Neural progenitor cell (in vitro differentiated cells): ENCODE measurements at places on chromosomes 11 and 22. TPM values are rescaled to one million over a fixed set of nuclear protein-coding genes. Genes with fewer than 3 reads are reported as not detected.

- H3K27ac ChIP-seq = no peak overlapping the region
- H3K4me3 ChIP-seq = no peak overlapping the region
- H3K4me1 ChIP-seq = peaks cover 30% of the 10 kb centered on the region
- H3K27me3 ChIP-seq = no peaks in the 10 kb centered on the region
- DNase-seq = no peak
Measured at GRCh38 chr22:29143941-29144785, 61.5 kb upstream of the EMID1 start.

DNA sequence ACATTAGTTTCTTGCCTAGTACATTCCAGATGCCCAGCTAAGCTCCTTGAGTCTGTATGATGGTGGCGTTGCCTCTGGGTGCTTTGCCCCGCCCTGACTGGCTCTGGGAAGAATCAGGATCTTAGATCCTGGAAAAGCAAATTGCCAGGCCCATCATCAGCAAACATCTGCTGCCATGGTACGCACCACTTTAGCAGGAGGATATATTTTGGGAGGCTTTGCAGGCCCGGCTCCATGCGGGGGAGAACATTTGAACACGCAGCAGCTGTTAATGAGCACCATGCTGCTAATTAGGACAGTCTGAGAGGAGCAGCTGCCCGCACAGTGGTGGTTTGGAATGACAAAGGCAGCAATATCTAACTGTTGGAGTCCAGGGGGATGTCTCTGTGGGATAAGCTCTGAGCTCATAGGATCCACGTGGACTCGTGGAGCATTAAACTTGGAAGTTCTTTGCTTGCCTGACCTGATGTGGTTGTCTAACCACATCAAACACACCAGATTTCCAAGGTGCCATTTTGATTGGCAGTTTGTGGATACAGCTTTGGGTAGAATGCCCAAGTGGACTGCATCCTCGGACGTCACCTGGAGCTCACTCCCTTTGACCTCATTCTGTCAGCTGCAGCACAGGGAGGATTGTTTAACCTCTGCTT is 217.0 kb upstream of the ZBED5 start:
- peaks cover 6% of the 10 kb centered on the region for H3K4me1 ChIP-seq
- DNase-seq = no peak
- H3K27me3 ChIP-seq = no peaks in the 10 kb centered on the region
- no peak overlapping the region for H3K4me3 ChIP-seq

DNA sequence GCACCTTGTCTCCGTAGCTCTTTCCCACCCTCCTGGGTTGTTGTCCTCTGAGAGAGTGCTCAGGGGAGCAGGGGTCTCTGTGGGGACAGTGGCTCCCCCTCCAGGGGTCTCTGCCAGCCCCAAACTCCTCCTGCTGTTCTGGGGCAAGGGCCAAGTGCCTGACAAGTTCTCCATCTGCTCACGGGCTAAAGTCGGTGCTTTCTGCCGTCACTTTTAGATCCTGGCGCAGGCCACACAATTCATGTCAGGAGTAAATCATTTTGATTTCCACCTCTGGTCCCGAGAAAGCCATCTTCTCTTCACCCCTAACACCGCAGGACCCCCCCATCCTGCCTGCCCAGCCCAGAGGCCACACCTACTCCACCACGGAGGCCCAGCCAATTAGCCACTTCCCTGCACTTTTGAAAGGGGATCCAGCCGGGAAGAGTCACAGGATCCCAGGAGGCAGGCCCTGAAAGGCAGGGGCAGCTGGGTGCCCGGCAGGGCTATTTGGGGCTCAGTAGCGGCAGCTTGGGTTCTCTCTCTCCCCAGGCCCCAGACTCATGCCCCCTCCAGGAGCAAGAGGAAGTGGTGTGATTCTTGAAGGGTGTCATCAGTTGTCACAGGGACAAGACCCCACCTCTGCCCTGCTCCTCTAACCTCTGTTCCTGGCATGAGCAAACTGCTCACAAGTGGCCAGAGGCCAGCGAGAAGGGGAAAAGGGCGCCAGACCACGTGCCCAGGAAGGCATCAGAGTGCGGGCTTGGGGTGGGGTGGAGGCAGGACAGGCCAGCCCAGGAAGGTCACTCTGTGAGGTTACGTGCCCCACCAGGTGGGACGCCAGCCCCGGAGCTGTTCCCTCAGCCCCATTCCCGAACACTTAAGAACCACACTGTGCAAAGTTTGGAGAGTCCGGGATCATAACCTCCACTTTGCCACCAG is 1.3 kb downstream of the MACROD1 start:
- peak overlapping the region; percentile 60 for H3K4me3 ChIP-seq
- no peaks in the 10 kb centered on the region for H3K36me3 ChIP-seq
- H3K27me3 ChIP-seq = peaks cover 13% of the 10 kb centered on the region

GRCh38 chr22:44348971-44349560 is 36.3 kb upstream of the SHISAL1 start:
- DNase-seq = no peak
- H3K4me3 ChIP-seq = no peak overlapping the region
- H3K36me3 ChIP-seq = no peaks in the 10 kb centered on the region

DNA sequence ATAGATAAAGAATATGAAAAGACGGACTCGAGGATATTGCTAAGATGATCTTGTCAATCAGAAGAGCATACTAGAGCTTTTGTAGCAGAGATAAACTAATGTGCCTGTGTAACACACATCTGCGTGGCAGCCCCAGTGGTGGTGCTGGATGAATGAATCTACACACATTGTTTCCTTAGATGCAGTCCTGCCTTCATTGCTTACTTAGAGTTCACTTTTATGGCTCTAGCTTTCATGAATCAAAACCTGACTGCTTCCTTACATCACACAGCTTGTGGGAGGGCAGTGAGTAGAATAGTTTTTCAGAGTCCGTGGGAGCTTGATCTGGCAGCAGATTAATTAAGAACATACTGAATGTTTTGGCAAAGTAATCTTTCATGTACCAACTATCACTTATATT is 83.7 kb downstream of the EXT2 start:
- H3K27me3 ChIP-seq = no peaks in the 10 kb centered on the region
- DNase-seq = no peak
- H3K4me3 ChIP-seq = no peak overlapping the region
- H3K4me1 ChIP-seq = peaks cover 15% of the 10 kb centered on the region
- no peak overlapping the region for H3K27ac ChIP-seq

GRCh38 chr11:26777372-26777808 is 55.5 kb upstream of the SLC5A12 start:
- no peaks in the 10 kb centered on the region for H3K36me3 ChIP-seq
- H3K4me1 ChIP-seq = peaks cover 5% of the 10 kb centered on the region
- no peak overlapping the region for H3K27ac ChIP-seq
- no peak overlapping the region for H3K4me3 ChIP-seq
- no peak for DNase-seq

Gene MMP12
- not detected in 2 replicates for total RNA-seq
